ENCODE measurements at places on chromosomes 6 and 20.

DNA sequence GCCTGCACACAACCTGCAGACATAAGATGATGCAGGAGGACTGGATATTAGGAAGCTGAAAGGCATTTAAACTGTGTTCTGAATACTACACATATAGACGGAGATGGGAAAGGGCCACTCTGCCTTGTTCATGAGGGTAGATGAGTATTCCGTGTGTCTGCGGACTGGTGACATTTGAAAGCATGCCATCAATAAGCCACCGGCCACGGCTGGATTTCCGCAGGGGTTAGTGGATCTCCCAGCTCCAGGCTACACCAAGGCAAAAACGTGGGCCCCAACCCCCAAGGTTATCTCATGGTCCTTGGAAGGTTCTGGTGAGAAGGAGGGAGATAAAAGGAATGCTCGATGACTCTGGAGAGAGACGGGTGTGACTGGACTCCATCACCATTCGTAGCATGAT is 78.6 kb upstream of the THBS2 start:
- no peak for DNase-seq

DNA sequence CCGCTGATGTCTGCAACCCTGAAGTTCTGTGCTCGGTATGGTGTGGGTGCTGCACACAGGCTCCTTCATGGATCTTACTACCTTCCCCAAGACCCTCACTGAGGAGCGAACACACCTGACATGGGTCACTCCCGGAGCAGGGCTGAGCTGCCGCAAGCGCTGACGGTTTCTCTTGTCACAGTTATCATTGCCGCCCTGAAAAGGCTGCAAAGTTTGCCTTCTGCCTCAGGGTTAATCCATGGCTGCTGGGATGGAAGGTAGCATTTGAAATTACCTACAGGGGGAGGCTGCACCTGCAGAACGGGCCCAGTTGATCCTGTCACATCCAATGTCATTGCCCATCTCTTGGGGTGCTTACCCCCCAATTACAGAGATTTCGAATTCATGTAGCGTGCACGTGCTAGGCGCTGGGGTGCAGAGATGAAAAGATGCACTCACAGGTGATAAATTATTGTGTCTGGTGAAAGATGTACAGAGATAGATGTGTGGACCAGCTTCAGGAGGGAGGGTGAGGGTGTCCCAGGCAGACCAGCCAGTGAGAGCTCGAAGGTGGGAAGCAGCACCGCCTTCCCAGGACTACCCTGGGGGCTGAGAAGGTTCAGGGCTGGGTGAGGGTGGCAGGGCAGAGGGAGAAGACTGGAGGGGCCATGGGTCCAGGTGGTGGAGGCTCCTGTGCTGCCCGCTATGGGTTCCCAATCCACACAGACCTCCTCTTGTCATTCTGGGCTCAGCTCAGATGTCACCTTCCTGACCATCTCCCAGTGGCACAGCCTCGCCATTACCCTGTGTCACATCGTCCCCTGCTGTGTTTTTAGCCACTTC is 120.1 kb downstream of the SYCP2 start:
- no peak for DNase-seq

- DNase-seq, result no peak
Measured at GRCh38 chr6:143642403-143642802, 35.4 kb upstream of the PHACTR2 start.

- no peak for DNase-seq
Measured at GRCh38 chr6:52994031-52994838, 849 bp downstream of the GSTA4 start.

- DNase-seq, result peak; percentile 24
Measured at GRCh38 chr20:41411391-41411847, 44.8 kb upstream of the EMILIN3 start.

DNA sequence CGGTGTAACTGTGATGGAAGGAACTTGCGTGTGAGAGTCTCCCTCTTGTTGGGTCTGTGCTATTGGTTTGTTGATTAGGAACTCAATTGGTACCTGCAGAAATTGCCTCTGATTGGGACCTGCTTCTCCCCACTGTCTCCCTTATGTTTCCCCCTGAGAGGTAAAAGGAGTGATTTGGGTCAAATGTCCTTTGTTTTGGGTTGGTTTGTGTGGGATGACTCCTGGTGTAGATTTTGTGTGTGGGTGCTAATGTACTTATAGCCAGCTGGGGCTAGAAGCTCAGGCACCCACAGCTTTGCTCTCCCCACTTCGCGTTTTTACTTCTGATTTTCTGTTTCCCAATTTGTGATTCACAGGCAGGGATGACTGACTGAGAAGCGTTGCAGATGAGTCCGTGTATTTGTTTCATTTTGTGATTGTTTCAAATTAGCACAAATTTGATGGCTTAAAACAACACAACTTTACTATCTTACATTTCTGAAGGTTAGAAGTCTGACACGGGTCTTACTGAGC is 79.1 kb downstream of the UTRN start:
- no peak for DNase-seq

- no peak for DNase-seq
Measured at GRCh38 chr20:44651684-44652423, at the start of gene ADA. ADA (minus strand) TSS chr20:44651699; CDS start chr20:44651607, 92 bp downstream.

- no peak for DNase-seq
Measured at GRCh38 chr20:50270569-50270968, 79.9 kb downstream of the CEBPB start.

GRCh38 chr6:108434222-108434621 is 126.5 kb upstream of the FOXO3 start:
- no peak for DNase-seq

DNA sequence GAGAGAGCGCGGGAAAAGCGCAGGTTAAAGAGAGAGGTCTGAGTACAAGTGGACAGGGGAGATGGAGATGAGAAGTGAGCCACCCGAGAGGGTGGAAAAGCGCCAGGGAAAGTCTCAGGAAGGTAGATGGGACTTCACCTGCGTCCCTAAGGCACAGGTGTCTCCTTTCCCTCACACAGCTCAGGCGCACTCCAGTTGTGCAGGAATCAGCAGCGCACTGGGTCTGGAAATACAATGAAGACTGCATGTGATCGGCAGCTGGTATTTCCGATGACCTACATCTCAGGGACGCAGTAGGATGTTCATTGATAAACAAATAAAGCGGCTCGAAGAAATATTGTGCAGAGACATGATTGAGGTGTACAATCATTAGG is 432 bp upstream of the KHDRBS2 start:
- DNase-seq, result no peak

GRCh38 chr6:45850378-45851033 is 165.2 kb downstream of the CLIC5 start:
- DNase-seq, result no peak

GRCh38 chr20:10067321-10067720 is 32.5 kb downstream of the ANKEF1 start:
- DNase-seq, result no peak

DNA sequence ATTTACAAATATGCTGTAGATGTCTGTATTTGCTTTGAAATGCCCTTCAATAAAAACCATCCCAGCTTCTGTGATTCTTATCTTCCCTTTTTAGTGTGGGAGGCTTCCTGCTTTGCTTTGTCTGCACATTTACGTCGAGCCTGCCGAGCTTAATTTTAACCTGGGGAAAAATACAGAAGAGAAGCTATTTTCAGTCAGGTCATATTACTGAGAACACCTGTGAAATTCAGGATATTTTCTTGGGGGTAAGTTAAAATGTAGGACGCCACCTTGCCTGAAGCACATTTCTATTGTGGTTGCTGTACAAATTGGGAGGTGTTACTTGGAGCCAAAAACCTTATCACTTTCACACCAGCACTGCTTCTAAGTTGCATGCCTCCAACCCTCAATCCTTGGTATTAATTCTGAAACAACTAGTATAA is 43.6 kb upstream of the FUCA2 start:
- no peak for DNase-seq

- DNase-seq, result no peak
Measured at GRCh38 chr20:24954151-24954550, 5.1 kb downstream of the CST7 start.

DNA sequence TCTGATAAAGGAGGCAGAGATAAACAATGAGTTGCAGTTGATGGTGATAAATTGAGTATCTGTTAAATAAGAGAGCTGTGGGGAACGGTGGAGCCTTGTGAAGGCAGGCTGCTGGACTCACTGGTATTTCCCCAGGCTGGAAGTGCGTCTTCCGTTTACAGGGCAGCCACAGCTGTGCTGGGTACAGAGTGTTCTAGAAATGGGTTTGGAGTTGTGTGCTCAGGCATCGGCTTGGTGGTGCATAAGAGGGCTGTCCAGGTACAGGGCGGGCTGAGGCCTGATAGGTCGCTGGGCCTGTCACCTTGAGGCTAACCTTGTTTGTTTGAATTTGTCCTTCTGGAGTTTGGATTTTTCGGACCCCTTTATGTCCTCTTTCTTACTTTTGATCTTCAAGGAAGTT is 39.3 kb downstream of the ARID1B start:
- no peak for DNase-seq

GRCh38 chr6:31819871-31820299 is 4.5 kb downstream of the HSPA1A start:
- DNase-seq, result no peak

DNA sequence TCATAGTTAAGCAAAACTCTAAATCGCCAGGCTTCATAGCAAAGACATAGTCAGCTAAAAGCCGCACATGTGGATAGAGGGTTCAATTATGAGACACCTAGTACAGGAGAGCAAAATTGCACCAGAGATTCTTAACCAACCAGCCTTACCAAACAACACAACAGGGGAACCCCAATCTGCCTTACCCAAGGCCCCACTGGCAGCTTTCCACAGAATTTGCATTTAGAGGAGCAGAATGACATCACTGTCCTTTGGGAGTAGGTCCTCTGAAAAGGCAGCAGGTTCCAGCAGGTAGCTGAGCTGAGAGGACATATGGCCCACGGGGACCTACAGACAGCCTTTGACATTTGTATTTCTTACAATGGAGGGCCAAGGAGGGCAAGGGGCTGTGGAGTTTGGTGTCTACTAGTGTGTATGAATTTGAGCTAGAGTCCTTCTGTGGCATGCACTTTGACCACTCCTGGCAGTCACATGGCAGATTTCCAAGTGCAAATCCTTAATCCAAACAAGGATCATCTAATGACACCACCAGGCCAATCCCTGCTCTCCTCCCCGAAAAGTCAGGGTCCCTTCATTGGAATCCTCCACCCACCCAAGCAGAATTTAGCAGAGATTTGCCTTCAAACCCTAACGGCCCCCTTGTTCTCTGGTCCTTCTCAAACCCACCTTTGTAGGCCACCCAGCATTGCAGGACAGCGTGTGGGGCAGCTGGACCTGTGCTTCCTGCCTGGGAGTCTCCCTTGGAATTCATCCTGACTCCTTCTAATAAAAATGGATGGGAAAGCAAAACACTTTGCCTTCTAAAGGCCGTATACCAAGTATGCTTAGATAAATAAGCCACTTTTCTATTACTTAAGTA is 171.2 kb upstream of the SUPT3H start:
- no peak for DNase-seq

DNA sequence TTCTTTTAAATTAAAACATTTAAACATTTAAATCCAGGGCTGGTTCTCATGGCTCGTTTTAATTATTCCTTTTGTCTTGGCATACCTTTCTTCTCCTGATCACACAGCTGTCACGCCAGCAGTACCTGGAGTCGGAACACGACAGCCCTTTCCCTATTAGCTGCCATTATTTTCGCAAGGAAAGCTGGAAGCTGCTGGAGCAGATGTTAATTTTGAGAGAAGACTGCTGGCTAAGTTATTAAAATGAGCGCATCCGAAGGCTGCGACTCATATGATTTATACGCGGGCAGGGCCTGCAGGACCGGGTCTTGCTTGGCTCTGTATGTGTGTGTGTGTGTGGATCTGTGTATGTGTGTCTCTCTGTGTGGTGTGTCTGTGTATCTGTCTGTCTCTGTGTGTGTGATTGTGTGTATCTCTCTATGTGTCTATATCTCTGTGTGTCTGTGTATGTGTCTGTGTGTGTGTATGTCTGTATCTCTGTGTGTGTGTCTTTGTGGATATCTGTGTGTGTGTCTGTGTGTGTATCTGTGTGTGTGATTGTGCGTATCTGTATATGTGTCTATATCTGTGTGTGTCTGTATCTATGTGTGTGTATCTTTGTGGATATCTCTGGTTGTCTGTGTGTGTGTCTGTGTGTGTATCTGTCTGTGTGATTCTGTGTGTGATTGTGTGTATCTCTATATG is 191.5 kb downstream of the CDH4 start:
- no peak for DNase-seq

GRCh38 chr6:151733680-151734320 is 73.7 kb upstream of the ESR1 start:
- DNase-seq, result no peak

- DNase-seq, result peak; percentile 95
Measured at GRCh38 chr6:140537834-140538705, 1163.6 kb upstream of the CITED2 start.

DNA sequence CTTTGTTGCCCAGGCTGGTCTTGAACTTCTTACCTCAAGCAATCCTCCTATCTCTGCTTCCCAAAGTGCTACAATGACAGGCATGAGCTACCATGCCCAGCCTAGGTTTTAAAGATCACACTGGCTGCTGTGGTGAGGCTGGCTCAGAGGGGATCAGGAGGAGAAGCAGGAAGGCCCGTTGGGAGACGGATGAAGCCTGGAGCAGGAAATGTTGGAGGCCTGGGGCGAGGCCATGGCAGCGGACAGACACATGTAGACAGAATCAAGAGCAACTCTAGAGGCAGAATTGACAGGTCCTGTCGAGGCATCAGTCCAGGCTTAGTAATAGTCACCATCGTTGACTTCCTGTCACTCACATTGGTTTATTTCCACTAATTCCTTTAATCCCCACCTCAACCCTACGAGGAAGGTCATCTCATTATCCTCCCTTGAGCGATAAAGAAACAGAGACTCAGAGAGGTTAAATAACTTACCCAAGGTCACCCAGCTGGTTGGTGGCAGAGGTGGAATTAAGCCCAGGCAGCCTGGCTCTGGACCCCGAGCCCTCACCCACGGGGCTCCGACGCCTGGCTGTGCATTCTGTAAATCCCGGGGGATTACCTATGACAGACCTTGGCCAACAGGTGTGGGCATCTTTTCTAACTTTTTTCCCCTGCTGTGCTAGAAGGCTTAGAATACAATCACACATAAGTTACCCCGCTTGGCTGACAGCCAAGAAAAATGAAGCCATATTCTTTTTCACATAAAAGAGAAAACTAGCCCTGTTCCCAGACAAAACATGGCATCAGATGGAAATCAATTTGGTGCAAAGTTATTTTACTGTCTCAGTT is 113.4 kb downstream of the EYA2 start:
- no peak for DNase-seq

- no peak for DNase-seq
Measured at GRCh38 chr20:20530428-20531151, 162.7 kb downstream of the INSM1 start.

DNA sequence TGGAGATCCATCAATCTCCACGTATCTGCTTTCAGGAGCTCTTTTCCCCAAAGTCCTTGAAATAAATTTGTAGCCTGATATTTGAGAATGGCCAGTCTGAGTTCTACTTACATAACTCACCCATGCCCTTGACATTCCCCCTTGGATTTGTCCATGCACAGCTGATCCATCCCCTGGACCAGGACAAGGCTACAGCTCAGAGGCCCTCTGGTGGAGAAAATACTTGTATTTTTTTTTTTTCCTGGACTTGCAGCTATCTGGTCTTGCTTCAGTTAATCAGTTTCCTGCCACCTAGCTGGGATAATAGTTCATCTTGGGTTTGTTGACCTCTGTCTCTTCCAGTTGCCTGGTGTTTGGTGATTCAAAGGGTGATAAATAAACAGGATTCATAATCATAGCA is 467.6 kb downstream of the DHX35 start:
- DNase-seq, result no peak
